ENCODE measurements at places on chromosomes 1 and 21.

GRCh38 chr1:196527919-196528318 is 80.3 kb downstream of the KCNT2 start:
- DNase-seq, result no peak

- no peak for DNase-seq
These were observed 28.3 kb upstream of the LY9 start for GRCh38 chr1:160767395-160768294.

DNA sequence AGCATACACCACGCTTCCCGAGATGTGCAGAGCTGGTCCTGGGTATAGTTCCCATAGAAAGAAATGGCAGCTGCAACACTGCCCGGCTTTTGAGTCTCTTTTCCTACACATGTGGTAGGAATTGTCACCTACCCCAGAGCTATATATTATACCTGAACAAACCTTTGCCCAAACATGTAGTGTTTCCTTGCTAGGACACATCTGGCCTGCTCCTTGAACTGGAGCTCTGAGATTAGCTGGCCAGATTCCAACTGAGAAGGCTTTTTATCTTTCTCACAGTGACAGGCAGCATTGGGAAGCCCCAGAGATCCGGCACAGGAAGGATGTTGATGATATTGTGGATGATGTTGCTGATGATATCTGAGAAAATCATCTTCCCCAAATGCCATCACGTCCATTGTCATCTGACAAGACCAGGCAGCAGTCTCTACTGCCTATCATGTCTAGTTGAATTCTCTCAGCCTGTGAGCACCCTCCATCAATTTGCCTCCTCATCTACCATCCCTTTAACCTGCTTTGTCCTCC is 115.0 kb upstream of the SMYD2 start:
- no peak for DNase-seq

- no peak for DNase-seq
These were observed 29.0 kb upstream of the CASQ2 start for GRCh38 chr1:115797486-115797885.

DNA sequence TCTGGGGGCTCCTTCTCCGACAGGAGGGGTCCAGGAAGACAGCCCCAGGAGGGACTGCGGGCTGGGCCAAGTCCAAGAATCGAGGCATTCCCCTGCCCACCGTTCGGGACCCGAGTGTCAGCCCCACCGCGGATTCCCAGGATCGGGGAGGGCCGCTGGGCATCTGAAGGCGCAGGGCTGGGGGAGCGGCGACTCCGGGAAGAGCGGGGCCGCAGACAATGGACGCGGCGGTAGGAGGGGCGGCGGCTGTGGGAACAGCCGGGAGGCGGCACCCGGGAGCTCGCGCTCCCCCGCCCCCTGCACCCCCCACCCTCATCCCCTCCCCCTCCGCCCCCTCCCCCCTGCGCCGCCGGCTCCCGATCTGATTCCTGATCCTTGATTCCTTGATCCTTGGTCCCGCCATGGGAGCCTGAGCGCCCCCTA is at the start of gene VANGL2:
TSS of gene VANGL2 (plus strand) at position 342 of the 423 bp plus-strand sequence. CDS start 15,274 bp downstream, outside the sequence.
- DNase-seq, result no peak

DNA sequence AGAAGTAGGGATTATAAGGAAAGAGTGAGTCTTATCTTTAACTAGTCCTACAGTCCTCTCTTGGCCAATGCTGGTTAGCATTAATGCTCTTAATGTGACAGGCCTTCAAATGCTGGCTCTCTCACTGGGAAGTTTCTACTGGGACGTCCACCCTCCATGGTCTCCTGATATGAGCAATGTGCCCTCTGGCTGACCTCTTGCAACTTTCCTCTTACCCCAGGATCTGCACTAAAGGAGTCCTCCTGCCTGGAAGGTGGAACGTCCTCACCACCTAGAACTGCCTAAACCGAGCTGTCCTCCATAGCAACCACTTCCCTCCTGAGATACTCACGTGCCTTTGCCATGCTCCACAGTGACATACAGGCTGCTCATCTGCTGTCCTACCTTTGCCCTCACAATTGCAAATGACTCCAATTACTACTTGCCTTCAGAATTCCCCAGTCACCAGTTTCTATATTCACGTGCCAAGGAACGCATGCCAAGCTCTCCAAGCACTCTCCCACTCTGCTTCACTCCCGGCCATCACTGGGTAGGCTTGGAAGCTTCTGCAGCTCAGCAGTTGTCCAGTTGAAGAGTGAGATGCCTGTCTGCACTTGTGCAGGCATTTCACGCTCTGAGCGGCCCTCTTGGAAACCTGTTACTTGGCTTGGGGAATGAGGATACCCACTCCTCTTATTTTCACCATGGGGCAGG is 404.7 kb downstream of the RRAGC start:
- no peak for DNase-seq

- DNase-seq, result no peak
These were observed 138.6 kb upstream of the EDN2 start for GRCh38 chr1:41622859-41623732.

GRCh38 chr1:150582371-150582770 is 3.0 kb upstream of the MCL1 start:
- DNase-seq, result no peak

- no peak for DNase-seq
These were observed 18.0 kb upstream of the BTG2 start for GRCh38 chr1:203287109-203287893.

GRCh38 chr1:236168716-236169429 is 26.5 kb downstream of the GPR137B start:
- no peak for DNase-seq

DNA sequence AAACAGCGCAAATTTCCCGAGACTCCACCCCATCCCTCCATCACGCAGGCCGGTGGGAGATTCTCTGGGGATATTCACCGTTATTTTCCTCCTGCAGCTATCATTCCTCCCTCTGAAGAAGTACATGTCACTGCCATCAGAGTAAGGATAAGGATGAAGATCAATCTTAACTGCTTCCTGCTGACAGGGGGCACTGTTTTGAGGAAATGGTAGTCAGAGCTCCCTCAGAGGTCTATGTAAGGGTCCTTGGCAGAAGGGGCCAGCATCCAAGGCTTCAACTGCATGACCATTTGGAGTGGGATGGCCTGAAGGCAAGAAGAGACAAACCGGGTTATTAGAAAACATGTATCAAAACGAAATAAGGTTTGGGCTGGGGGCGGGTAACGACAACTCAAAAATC is 111.5 kb downstream of the KCNK1 start:
- no peak for DNase-seq
